Activated CD4-positive, alpha-beta memory T cell treated with anti-CD3 and anti-CD28 coated beads, Interleukin-2, amount 10 ng/mL, durations not matched to agents 7 days and 5 days (primary cell): ENCODE measurements at places on chromosomes 11 and 22. TPM values are rescaled to one million over a fixed set of nuclear protein-coding genes. Genes with fewer than 3 reads are reported as not detected.

- peak; percentile 90 for DNase-seq
- peak within 1 kb of the TSS; percentile 75 for H3K27ac ChIP-seq
- peak within 1 kb of the TSS; percentile 77 for H3K4me3 ChIP-seq
These were observed at the start of gene DCPS for GRCh38 chr11:126303623-126304456. Gene DCPS, plus strand, starts transcription at chr11:126304060. Its CDS starts 21 bp downstream, at chr11:126304081.

RAB39A gene
- total RNA-seq: not detected

- peaks cover 35% of the 10 kb centered on the region for H3K4me1 ChIP-seq
- no peak for DNase-seq
- peak overlapping the region; percentile 59 for H3K4me3 ChIP-seq
- peak overlapping the region; percentile 25 for H3K27ac ChIP-seq
These were observed 1.6 kb downstream of the L3MBTL2 start for GRCh38 chr22:41206719-41207118.

GRCh38 chr11:123246749-123247495, 51.9 kb upstream of the CLMP start:
- no peaks in the 10 kb centered on the region for H3K36me3 ChIP-seq
- DNase-seq: peak; percentile 86
- peaks cover 10% of the 10 kb centered on the region for H3K4me1 ChIP-seq
- peaks cover 30% of the 10 kb centered on the region for H3K27me3 ChIP-seq
- H3K27ac ChIP-seq: no peak overlapping the region

MCAM gene
- 6.6 TPM for total RNA-seq

LUZP2 gene
- not detected for total RNA-seq

DNA sequence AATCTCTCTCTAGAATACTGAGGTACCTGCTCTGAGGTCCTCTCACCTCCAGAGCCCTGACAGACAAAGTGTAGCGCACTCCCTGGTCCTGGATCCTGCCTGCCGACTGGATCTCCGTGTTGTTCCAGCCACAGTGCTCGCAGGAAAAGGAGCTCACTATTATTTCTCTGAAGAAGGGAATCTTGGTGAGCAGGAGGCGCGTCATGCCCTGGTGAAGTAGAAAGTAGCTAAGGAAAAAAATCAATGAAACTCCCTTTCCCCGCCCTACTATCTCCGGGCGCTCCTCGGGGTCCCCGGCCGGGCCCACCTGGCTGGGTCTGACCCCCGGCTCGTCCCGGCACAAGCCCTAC, 412 bp downstream of the ZPR1 start:
- H3K4me1 ChIP-seq: peaks cover 58% of the 10 kb centered on the region
- H3K4me3 ChIP-seq: peak overlapping the region; percentile 91
- H3K36me3 ChIP-seq: peaks cover 47% of the 10 kb centered on the region
- peak overlapping the region; percentile 82 for H3K27ac ChIP-seq
